ENCODE measurements at places on chromosomes 7 and 10.
A peak's percentile ranks its signal among the peaks of the same experiment; 100 is the strongest.

- DNase-seq = peak; percentile 60
Observed at GRCh38 chr7:29878081-29878688, 71.9 kb downstream of the WIPF3 start.

- no peak for DNase-seq
Observed at GRCh38 chr7:128419257-128419656, 9.5 kb upstream of the IMPDH1 start.

GRCh38 chr7:79506481-79506880 is 53.0 kb upstream of the MAGI2 start:
- no peak for DNase-seq

DNA sequence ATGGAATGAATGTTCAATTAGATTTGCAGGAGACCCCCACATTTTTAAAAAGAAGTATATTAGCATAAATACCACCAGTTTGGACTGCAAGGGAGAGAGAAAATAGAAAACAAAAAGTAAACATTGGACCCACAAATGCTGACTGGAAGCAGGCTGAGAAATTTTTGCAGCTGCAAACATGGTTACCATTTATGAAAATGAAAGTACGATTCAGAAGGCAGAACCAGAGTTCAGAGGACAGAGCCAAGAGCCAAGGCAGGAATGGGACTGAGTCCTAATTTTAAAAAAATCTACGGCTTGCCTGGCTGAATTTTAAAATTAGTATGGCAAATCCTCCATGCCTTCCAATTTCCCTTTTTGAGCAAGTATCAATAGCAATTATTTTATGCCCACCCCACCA is 74.6 kb upstream of the NPS start:
- DNase-seq = no peak

DNA sequence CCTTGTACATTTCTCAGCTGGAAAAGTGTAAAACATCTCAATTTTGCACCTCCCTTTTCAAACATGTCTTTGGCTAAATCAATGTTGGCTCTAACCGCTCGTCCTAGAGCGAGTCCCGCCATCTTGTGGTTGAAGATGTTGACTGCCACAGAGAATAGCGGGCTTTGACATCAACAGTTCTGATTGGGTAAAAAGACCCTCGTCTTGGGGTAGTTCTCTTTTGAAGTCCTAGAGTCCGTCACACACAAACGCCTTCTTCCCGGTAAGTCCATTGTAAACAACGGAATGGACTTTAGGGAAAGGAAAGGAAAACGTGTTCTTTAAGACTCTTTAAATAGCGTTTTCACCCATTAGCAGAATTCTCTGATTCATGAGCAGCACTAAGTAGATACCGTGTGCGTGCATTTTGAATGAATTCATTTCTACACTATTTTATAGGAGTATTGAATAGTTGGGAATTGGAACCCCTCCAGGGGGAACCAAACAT is 452 bp upstream of the RPP30 start:
- peak; percentile 70 for DNase-seq

DNA sequence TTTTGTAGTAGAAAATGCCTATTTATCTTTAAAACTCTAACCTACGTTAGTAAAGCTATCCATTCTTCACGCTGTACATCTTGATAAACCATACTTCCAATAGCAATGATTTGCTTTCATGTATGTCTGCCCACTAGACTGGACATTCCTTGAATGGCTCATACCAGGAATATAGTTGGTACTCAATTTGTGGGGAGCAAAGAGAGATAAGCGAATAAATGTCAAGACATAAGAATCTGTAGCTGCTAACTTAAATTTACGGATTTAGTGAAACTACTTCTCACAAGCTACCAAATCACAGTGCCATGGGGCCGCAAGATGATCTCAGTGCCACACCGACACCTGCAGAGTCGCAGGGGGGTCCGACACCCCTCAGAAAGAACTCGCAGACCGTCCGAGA is 763 bp upstream of the RALA start:
- DNase-seq = no peak

DNA sequence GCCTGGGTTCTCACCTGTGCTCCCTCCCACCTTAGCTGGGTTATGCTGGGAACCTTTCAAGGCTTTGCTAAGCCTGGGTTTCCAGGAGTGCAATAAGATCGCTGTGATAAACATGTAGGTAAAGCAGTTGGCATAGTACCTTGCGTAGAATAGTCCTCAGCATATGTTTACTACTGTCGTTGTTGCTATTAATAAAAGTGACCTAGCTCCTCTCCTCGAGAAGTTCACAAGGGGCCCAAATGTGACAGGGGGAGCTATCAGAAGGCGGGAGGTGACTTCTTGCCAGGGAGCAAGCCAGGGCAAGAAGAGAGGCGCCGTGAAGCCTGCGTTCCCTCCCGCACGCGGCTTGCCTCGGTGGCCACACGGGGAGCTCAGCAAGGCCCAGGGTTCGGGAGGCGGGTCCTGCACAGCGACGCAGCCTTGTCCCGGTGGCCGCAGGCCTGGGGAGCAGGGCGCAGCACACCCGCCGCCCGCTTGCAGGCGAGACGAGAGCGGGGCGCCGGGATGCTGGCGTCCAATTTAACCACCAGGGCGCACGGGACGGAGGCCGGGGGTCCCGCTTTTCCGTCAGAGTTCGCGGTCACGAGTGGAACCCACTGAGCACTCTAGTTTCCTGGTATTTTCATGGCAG is 106.2 kb downstream of the SNX10 start:
- no peak for DNase-seq
